ENCODE measurements at places on chromosomes 6 and 20. TPM values are rescaled to one million over a fixed set of nuclear protein-coding genes. Genes with fewer than 3 reads are reported as not detected.

- peak; percentile 56 for DNase-seq
Observed at GRCh38 chr6:14730654-14731053, 515.2 kb upstream of the JARID2 start.

GRCh38 chr6:126803769-126804168 is 314.7 kb upstream of the RSPO3 start:
- DNase-seq, result no peak

Gene RTN4IP1
- polyA plus RNA-seq, result 6.1 TPM

DNA sequence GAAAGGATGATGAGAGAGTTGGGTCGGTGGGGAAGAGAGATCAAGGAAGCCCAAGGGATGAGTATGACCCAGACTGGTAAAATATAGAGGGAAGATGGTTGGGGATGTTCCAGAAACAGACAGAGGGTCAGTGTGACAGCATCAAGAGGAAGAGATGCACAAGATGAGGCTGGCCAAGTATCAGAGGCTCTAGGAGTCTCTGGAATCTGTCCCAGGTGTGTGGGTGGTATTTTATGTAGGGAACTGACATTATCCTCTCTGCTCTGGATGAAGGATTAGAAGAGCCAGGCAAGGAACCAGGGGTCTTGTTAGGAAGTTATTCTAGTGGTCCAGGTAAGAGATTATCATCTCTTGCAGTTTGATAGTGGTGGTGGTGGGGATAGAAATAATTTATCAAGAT is 3.6 kb downstream of the PAK5 start:
- no peak for DNase-seq

GRCh38 chr6:154353626-154354025 is 3.0 kb downstream of the IPCEF1 start:
- DNase-seq, result no peak

GRCh38 chr20:32316667-32317066 is 39.2 kb downstream of the KIF3B start:
- DNase-seq, result no peak

- peak; percentile 2 for DNase-seq
Observed at GRCh38 chr6:53441761-53442160, 93.0 kb upstream of the ELOVL5 start.

DNA sequence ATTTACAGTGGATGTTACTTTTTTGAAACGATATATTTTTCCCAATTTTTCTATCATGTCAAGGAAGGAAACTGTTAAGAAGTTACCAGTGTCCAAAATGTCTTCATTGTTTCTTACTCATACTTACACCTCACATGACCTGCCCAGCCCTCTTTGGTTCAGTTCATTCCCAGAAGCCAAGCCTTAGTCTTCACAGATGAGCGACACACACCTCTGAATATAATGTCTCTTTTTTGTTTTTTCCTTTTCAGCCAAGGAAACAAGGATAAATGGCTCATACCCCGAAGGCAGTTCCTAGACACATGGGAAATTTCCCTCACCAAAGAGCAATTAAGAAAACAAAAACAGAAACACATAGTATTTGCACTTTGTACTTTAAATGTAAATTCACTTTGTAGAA is 225.2 kb downstream of the SMOC2 start:
- no peak for DNase-seq

Gene ELOVL2
- polyA plus RNA-seq, result 3.7 TPM

- DNase-seq, result peak; percentile 33
Observed at GRCh38 chr6:107075951-107076381, 39.3 kb downstream of the BEND3 start.

GRCh38 chr6:129235167-129236000 is 352.4 kb downstream of the LAMA2 start:
- DNase-seq, result no peak

- DNase-seq, result no peak
Observed at GRCh38 chr6:28658475-28659249, 133.0 kb downstream of the GPX5 start.

DNA sequence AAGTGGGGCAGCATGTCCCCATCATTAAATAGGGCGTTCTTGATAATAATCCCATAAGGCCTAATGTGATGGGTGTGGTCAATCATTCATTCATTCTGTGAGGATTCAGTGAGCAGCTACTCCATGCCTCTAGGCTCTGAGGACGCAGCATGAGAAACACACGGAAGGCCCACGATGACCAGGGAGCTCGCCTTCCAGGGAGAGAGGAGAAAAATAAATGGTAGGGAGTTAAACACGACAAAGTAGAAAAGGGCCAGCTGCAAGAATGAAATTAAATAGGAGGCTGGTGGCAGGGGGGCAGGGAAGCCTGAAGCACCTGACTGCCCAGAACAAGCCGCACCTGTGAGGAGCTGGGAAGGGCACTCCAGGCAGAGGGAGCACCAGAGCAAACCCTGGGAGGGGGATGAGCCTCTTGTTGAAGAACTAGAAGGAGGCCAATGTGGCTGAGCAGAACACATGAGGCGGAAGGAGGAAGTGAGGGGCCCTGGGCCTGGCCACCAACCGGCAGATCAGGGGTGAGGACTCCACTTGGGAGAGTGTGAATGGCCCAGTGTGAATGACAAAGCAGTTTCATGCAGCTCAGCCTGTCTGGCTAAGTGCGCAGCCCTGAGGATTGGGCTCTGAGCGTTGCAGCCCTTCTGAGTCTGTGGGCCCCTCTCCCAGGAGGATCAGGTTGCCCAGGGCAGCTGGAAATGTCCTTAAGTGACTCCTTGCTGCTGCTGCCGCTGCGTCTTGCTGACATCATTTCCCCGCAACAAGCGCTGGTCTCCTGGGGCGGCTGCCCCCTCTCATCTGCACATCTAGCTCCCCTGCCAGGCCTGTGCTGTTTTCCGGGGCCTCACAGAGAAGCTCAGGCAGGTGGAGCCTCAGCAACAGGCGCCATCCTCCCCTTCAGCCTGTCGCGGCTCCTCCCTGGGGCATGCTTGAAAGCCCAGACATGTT is 99.9 kb downstream of the CDH26 start:
- DNase-seq, result peak; percentile 74

Gene PSORS1C2
- not detected for polyA plus RNA-seq

DNA sequence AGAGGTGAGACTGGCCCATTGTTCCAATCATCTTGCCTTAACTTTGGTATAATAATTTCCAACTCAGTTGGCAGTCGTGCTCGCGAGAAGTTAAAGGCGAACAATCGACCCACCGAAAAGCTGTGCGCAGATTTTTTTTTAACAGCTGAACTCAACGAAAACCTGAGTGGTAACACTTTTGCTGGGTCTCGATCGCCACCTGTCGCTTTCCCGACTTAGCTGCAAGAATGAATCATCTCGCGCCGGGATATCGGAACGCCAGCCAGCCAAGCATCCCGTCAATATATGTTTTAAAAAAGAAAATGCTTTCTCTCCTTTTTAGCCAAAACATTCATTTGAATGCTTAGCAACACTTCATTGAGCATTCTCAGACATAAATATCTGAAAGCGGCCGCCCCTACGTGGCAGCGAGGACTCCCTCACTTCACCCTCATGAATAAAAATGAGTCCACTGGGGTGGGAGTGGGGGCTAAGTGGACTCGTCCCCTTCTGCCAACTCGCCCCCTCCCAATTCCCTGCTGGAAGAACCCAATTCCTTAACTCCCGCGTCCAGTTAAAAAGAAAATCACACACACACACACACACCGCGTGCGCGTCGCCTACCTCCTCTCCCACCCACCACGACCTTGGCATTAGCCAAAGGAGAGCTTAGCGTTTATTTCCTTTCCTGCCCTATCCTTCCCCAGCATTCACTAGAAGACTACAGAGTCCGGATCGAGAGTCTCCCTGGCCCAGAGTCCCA is 1.5 kb downstream of the COL12A1 start:
- DNase-seq, result peak; percentile 95

- no peak for DNase-seq
Observed at GRCh38 chr6:155333414-155333813, 19.1 kb upstream of the TFB1M start.

DNA sequence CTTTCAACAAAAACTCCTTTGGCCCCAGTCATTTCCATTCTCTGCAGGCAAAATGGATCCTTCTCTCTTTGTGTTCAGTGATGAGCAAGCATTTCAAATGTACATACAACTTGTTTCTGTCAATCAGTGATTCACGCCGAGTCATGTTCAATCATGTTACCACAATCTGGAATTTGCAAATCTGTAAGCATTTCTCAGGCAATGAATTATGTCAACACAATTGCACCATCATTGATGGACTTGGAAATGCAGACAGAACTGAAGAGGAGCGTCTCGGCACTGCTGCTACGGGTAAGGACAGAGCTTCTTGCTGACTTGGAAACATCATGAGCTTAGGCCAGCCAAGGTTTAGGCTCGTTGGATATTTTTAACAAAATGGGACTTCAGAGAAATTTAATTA is 132.8 kb upstream of the AGPAT4 start:
- DNase-seq, result no peak

DNA sequence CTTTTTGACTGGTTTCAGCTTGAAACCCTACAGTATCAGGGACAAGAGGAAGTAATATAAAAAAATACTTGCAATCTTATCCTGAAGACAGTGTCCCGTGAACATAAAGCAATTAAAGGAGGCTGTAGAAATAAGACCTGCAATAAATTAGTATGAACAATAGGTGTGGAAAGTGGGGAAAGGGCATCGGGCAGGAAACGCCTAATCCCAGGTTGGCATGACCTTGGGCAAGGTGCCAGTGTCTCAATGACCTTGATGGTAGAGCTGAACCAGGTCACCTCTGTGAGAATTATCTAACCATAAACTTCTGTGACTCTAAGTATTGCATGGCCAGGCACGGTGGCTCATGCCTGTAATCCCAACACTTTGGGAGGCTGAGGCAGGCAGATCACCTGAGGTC is 115.2 kb downstream of the LY86 start:
- DNase-seq, result no peak

GRCh38 chr6:80974579-80974978 is 777.9 kb downstream of the TENT5A start:
- no peak for DNase-seq

- peak; percentile 46 for DNase-seq
Observed at GRCh38 chr6:166989427-166990032, 9.7 kb upstream of the CEP43 start.

GRCh38 chr6:121896363-121896762 is 460.9 kb downstream of the GJA1 start:
- DNase-seq, result no peak

Gene ZFP57
- not detected for polyA plus RNA-seq

DNA sequence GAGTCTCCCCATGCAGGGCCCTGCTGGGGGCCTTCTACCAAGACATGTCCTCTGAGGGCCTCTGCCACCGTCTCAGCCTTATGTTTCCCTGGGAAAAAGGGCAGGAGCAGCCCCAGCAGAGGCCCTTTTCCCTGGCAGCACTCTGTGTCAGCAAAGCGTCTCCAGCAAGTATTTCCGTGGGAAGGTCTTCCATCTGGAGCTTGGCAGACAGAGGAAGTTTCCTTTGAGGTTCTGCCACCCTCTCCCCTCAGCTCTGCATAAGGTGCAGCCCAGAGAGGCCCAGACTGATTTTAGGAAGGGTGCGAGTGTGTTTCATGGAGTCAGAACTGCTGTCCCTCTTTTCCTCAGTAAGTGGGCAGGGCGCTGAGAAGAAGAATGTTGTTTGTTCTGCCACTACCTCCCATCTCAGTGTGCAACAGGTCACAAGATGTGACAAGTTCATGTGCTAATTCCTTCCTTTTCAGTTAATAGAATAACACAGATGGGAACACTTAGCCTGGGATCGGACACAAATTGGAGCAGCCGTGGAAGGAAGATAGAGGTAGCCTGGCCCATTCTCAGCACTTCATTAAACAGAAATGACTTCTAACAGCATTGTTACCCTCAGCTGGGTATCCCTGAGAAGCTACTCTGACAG is 784.4 kb downstream of the MAFB start:
- DNase-seq, result no peak

Gene GSTA3
- not detected for polyA plus RNA-seq

Gene ENPP3
- 0.35 TPM for polyA plus RNA-seq

DNA sequence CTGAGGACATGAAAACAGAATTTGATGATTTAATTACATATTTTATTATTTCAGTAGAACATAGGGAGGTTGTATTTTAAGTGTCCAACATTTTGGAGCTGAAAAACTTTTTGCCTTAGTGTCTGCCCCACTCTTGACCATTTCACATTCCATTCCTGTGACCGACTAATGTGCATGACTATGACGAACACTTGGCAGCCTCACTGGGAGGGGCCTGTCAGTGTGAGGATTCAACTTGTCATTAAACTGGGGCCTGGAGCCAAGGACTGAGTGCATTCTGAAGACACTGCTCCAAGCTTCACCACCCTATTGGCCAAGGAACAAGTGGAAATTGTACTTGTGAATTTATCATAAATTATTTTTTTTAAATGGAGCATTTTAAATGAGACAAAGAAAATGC is 661.3 kb downstream of the BCKDHB start:
- DNase-seq, result peak; percentile 78

DNA sequence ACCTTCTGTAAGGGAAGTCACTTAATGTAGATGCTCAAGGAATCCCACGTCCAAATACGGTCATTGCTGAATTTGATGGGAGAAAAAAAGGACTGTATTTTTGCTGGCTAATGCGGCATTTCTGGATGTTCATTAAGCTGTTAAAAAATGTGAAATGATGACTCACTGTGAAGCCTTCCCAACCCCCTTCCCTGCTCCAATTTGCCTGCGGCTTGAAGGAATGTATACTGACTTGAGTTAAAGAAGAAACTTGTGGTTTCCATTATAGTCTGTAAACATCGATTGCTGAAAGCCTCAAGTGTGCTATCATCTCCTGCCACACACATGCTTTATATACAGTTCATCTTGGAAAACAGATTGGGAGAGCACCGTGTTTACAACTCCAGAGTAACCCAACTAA is 249.1 kb upstream of the JAG1 start:
- peak; percentile 92 for DNase-seq

Gene IMPG1
- 0.98 TPM for polyA plus RNA-seq

- no peak for DNase-seq
Observed at GRCh38 chr20:31769681-31770080, 30.6 kb downstream of the TPX2 start.

Gene PGC
- polyA plus RNA-seq, result not detected

- DNase-seq, result no peak
Observed at GRCh38 chr6:89975366-89975765, 81.1 kb downstream of the GJA10 start.

- DNase-seq, result no peak
Observed at GRCh38 chr6:132972971-132973370, 158.6 kb downstream of the RPS12 start.

DNA sequence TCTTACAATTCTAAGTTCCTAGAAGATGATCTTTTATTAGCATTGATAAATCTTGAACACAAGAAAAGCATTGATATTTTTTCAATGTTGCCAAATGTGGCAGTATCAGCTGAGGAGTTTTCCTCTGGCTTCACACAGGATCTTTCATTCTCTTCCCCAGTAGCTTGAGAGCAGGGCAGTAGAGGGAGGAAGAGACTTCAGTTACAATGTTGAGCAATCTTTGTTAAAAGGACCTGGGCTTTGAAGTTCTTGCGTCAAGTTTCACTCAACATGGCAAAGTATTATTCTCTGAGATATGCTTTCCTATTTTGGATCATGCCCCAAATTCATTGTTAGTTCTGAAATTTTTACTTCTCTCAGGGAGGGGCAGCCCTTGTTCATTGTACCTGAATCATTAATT is 238.0 kb downstream of the COL12A1 start:
- DNase-seq, result no peak

GRCh38 chr6:108677894-108678293 is 117.2 kb downstream of the FOXO3 start:
- DNase-seq, result no peak
